NCI-H510A (cell line): ENCODE measurements at places on chromosomes 1 and 21.

DNA sequence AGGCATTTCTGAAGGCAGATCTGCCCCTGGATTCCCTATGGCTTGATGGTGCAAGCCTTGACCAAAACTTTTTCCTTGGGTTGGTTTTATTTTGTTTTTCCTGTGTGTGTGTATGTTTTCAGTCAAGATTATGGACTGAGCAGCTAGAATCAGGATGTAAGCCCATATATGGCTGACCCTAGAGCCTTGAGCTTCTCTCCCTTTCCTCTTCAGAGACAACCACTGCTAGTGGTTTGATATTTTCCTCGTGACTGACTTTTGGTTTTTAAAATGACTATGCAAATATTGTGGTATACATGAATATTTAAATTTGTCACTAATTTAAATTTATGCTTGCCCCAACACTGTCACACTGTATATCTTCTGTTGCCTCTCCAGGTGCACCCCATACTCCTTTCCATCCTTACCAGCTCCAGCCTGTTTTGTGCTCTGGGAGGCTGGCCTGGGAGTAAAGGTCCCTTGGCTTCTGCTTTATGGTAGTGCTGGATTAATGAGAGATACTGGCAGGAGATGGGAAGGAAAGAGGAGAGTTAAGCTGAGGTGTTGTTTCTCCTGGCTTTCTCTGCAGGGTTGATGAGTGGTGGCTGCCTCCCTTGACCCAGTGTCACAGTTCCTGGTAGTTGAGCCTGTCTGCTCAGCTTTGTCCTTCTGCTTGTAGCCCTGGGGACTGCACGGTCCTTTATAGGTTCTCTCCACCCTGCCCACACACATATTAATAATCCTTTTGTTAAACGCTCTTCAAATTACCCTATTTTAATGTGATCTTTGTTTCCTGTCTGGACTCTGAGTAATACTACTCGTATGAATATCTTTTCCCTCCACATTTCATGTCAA, 44.4 kb downstream of the RWDD3 start:
- DNase-seq, result no peak

GRCh38 chr1:117321680-117322609, 45.3 kb upstream of the MAN1A2 start:
- DNase-seq, result no peak

- no peak for DNase-seq
These were observed 98.3 kb upstream of the CD55 start for GRCh38 chr1:207223162-207223561.

- no peak for DNase-seq
These were observed 164.5 kb upstream of the CACNA1E start for GRCh38 chr1:181318858-181319235.

DNA sequence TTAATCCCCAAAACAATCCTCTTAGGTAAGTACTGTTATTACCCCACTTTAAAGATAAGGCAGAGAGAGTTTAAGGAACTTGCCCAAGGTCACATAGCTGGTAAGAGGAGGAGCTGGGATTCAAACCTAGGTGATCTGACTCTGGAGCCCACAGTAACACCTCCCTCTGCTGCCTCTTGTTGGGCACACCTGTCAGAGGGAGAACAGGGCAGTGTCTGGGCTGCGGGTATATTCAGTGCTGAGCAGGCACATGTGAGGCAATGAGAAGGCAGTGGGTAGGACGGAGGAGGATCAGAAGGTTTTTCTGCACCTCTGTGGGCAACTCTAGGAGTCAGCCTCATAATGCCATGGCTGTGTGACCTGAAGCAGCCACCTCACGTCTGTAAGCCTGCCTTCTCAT, 1.8 kb downstream of the HPCA start:
- DNase-seq, result no peak

GRCh38 chr1:15308135-15308534, 61.1 kb downstream of the FHAD1 start:
- DNase-seq, result no peak

DNA sequence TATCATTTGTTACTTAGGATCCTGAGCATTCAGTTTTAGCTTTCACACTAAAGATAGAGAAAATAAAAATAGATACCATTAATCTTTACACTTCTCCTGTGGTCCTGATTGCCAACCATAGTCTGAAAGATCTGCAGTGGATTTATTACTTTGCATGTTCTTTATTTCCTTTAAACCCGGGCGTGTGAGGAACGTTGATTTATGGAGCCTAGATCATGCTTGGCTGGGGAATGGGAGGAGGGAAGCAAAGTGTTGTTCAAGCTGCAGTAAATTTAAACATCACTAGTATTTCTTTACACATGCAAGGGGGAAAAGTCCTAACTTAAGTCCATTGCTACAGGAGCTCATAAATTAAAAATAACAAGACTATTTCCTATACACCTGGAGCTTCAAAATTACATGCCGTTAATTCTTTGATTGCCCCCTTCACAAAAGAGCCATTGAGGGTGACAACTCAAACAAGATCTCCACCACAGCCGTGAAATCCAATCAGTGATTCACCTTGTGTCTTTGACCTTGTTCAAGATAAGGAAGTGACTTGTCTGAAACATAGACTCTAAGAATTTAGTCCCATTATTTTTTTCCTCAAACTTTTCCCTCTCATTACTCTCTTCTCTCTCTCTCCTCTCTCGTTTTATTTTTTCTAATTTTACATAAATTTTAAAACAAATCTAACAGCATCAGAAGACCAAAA, 282.7 kb downstream of the KIF26B start:
- no peak for DNase-seq

GRCh38 chr1:3306583-3307291, 147.7 kb upstream of the ARHGEF16 start:
- DNase-seq, result no peak

GRCh38 chr1:248421384-248421783, 18.5 kb downstream of the OR2T1 start:
- no peak for DNase-seq

GRCh38 chr1:162561616-162562469, at the start of gene UAP1:
TSS of gene UAP1 (plus strand) at chr1:162561722. CDS start at chr1:162566069, 4,347 bp downstream.
- no peak for DNase-seq

DNA sequence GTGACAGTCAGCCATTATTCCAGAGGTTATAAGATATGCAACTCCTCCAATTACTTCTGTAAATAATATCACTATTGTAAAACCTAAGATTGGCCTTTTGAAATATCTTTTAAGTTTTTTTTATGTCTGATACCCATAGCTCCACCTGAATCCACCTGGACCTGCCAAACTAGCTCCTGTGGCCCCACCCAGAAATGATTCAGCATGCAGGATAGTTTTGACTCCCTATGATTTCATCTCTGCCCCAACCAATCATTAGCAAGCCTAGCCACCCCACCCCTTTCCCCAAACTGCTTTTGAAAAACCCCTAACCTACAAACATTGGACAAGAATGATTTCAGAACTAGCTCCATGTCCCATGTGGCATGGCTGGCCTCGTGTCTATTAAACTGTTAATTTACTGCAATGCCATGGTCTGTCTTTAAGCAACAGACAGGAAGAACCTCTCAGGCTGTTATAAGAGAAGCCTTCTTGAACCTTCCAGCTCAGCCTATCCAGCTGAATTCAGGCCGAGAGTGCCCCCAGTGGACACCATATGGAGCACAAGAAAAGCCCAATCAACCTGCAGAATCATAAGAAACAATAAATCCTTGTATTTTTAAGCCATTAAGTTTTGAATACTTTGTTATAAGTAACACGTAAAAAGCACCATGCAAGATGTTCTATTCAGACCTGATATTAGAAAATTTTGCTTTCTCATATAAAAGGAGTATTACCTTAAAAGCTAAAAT, 263.0 kb upstream of the ZRANB2 start:
- no peak for DNase-seq

DNA sequence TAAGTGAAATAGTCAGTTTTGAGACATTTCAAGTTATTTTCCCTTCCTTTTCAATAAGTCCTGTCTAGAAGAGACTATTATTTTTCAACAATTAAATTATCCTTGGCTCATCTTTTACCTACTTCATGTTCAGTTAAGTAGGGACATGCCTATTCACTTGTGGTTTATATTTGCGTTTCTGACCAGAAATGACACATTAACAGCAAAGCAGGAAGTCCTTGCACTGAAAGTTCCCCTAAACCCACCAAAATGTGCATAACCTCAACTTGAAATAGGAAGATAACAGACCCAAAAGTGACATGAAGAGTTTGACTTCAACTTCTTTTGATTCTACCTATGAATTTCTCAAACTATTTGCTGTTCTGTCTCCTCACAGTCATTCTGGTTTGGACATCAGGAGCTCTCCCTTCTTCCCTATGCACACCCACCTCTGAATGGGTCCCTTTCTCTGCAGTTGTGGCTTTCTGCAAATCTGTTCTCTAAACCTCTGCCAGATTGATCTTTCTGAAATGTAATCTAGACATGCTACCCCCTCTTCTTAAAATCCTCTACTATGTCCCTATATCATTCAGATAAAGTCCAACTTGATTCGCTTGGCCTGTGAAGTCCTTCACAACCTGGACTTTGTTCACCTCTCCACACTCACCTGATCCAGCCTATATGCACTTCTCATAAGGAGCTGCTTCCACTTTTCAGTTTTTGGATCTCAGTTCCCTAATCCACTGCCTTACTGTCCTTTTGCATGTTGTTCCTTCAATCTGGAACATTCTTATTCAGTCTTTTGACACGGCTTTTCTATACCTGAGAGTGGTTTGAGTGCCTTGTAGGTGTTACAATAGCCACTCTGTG, 661.5 kb upstream of the ADGRL4 start:
- DNase-seq, result no peak

GRCh38 chr1:59354709-59355337, 57.9 kb downstream of the FGGY start:
- no peak for DNase-seq

- no peak for DNase-seq
These were observed 59.9 kb downstream of the TOR3A start for GRCh38 chr1:179141592-179142251.

DNA sequence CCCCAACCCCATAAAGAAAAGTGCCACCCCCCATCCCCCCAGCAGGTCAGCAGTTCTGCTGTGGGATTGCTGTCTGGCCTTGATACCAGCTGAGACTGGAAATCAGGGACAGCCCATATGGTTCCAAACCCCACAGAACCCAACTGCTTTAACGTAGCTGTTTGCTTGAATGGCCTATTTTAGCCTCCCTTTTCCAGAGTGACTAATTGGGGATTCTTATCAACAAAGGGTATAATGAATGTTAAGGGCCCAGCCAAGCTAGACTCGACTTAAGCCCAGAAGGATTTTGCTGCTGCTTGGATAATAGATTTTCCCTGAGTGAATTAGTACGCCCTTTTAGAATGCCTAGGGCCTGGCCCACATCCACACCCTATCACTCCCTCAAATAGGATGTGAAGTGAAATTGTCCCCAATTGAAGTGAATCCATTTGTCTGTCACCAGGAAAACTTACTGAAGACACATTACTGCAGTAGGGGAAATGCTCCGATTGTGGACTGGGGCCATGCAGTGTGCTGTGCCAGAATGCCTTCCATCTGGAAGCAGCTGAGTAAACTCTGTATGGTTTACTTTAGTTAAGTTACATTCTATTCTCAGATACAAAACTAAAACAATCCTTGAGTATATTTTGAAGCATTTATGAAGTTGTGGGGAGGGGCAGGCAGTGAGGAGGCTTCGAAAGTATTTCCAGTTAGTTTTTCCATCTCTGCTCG, 156.9 kb downstream of the DHRS3 start:
- DNase-seq, result no peak

DNA sequence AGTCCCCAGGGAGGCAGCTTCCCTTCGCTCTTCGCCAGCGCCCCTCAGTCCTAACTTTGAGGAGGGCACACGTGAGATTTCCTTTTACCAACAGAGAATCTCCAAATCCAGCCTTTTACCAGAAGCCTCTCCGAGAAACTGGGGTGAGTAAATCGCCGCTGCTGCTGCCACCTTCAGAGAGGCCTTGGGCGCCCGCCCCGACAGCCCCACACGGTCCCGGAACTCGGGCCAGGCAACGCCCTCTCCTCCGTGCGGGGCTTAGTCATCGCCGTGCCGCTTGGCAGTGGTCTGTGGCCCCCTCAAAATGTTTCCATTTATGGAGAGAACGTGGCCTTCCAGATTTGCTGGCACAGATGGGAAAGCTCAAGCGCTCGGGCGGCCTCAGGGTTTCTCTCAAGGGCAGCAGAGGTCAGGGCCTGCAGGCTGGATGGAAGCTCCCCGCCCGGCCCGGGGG, 41.4 kb upstream of the COL6A2 start:
- no peak for DNase-seq

- no peak for DNase-seq
These were observed 479.9 kb upstream of the ZP4 start for GRCh38 chr1:238370599-238370998.

- DNase-seq, result no peak
These were observed 88.7 kb downstream of the TENT5C start for GRCh38 chr1:117694543-117694942.

DNA sequence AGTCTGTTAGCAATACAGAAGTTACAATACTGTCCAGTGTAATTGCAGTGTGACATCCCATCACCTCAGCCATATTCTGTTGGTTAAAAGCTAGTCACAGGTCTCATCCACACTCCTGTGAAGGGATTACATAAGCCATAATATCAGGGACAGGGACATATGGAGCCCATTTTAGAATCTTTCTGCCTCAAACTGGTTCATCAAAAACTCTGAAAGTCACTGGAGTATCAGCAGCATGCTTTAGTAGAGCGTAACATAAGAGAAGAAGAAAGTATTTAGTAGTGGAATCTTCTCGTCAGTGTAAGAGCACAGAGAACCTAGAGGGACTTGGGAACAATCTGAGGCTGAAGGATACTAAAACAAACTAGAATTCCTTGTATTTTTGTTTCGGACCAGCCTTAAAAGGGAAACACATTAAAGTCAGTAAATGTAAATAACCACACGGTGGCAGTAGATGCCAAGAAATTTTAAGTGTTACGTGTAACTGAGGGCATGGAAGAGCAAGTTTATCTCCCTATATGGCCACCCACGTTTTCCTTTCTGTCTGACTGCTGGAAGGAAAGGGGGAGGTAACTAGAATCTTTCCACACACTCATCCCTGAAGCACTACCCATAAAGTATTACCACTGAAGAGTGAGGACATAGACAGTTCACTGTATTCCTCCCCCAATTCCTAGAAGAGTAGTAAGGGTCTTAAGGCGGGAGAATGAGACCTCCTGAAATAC, 41.6 kb upstream of the AGL start:
- DNase-seq, result peak; percentile 33

- no peak for DNase-seq
These were observed 632 bp downstream of the TMEM79 start for GRCh38 chr1:156284757-156285156.

GRCh38 chr1:20660363-20660762, 806 bp downstream of the DDOST start:
- no peak for DNase-seq

DNA sequence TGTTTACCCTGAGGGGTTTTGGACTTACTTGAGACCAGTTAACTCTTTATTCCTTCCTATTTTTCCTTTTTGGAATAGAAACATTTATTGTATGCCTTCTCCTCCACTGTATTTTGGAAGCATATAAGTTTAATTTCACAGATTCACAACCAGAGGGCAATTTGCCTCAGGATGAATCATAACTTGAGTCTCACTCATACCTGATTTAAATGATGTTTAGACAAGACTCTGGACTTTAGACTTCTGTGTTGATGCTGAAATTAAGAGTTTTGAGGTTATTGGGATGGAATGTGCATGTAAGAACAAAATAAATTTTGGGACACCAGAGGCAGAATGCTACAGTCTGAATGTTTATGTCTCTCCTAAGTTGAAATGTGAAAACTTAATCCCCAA, 7.1 kb upstream of the ADAM30 start:
- no peak for DNase-seq

- no peak for DNase-seq
These were observed 385.9 kb downstream of the GPATCH2 start for GRCh38 chr1:217244971-217245370.

GRCh38 chr1:27705545-27705944, 20.2 kb upstream of the FAM76A start:
- DNase-seq, result no peak
